ENCODE measurements at places on chromosomes 6 and 20. TPM values are rescaled to one million over a fixed set of nuclear protein-coding genes. Genes with fewer than 3 reads are reported as not detected.

MROH8 gene
- under 0.01 TPM for total RNA-seq

WFDC5 gene
- 0.64 TPM for total RNA-seq

B3GALT4 gene
- total RNA-seq: 2.7 TPM

NNAT gene
- total RNA-seq: not detected

HLA-DQA1 gene
- total RNA-seq: not detected

TP53INP2 gene
- total RNA-seq: 3.6 TPM

SEMG1 gene
- not detected for total RNA-seq

PRICKLE4 gene
- 1.1 TPM for total RNA-seq

PBOV1 gene
- not detected for total RNA-seq

CLVS2 gene
- total RNA-seq: not detected

MUCL3 gene
- not detected for total RNA-seq

SPATA25 gene
- total RNA-seq: 1.00 TPM

IL17F gene
- total RNA-seq: not detected

MRAP2 gene
- under 0.01 TPM for total RNA-seq

PRDM13 gene
- not detected for total RNA-seq

PROKR2 gene
- not detected for total RNA-seq

DLK2 gene
- 4.8 TPM for total RNA-seq

CALHM6 gene
- 0.68 TPM for total RNA-seq

ENPP5 gene
- total RNA-seq: 0.34 TPM
